Hepatic stellate cell (primary cell): ENCODE measurements at places on chromosomes 1 and 21.
A peak's percentile ranks its signal among the peaks of the same experiment; 100 is the strongest.

DNA sequence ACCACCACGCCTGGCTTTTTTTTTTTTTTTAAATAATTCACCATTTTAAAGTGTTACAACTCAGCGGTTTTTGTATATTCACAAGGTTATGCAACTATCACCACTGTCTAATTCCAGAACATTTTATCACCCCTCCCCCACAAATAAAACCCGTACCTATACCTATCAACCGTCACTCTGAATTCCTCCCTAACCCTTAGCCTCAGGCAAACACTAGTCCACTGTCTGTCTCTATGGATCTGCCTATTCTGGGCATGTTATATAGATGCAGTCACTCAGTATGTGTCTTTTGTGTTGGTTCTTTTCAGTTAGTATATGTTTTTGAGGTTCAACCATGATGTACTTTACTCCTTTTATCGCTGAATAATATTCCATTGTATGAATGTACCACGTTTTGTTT, 19.3 kb upstream of the GRHL3 start:
- DNase-seq = no peak

- DNase-seq = no peak
These were observed 7.6 kb upstream of the LBR start for GRCh38 chr1:225435487-225435886.

GRCh38 chr1:3905953-3906671, 6.0 kb upstream of the C1orf174 start:
- no peak for DNase-seq

DNA sequence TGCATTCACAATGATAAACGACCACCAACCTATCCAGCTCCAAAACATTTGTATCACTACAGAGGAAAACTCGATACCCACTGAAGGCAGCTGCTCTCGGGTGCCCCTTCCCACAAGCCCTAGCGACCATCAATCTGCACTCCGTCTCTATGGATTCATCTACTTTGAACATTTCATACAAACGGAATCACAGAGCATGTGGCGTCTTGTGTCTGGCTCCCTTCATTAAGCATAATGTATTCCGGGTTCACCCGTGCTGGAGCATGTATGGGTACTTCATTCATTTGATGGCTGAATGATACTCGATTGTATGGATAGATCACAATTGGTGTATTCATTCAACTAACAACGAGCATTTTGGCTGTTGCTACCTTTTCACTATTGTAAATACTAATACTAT, 340.2 kb downstream of the SMYD3 start:
- no peak for DNase-seq

- DNase-seq = peak; percentile 2
These were observed 40.0 kb downstream of the PDC start for GRCh38 chr1:186420923-186421322.

DNA sequence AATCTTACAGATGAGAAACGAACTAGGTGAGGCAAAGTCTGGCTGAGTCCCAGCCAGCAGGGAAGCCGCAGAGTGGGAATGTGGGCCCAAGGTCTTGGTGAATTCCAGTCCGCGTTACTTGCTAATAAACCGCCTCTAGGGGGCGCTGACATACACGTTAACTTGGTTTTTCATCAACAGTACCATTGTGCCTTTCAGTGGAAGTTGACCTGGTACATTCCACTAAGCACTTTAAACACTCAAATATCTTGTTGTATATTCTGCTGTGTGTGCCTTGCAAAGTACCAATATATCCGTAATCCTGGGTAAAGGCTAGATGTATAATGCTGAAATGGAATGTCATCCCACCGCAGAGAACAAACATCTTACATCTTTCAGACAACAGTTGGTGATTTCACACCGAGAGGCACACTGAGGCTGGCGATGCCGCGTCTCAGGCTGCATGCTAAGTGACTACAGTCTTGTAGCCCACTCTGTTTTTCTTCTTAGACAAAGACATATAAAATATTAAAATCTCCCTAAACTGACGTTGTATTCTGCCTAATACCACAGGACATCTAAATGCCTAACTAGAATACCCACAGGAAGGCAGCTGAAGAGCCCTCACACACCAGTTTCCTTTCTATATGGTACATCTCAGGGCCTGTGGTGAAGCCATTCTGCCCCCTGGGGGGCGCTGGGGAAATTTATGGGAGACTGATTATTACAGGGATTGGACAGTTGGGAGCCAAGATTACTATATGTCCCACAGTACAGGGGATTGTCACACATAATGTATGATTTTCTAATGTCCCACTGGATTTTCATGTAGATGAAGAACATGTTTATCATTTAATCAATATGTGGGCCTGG, 49.2 kb upstream of the C1orf198 start:
- peak; percentile 69 for DNase-seq
